ENCODE measurements at places on chromosomes 7 and 10. TPM values are rescaled to one million over a fixed set of nuclear protein-coding genes. Genes with fewer than 3 reads are reported as not detected.
A peak's percentile ranks its signal among the peaks of the same experiment; 100 is the strongest.

- no peak for DNase-seq
These were observed 59.2 kb downstream of the TBC1D12 start for GRCh38 chr10:94461503-94461902.

DNA sequence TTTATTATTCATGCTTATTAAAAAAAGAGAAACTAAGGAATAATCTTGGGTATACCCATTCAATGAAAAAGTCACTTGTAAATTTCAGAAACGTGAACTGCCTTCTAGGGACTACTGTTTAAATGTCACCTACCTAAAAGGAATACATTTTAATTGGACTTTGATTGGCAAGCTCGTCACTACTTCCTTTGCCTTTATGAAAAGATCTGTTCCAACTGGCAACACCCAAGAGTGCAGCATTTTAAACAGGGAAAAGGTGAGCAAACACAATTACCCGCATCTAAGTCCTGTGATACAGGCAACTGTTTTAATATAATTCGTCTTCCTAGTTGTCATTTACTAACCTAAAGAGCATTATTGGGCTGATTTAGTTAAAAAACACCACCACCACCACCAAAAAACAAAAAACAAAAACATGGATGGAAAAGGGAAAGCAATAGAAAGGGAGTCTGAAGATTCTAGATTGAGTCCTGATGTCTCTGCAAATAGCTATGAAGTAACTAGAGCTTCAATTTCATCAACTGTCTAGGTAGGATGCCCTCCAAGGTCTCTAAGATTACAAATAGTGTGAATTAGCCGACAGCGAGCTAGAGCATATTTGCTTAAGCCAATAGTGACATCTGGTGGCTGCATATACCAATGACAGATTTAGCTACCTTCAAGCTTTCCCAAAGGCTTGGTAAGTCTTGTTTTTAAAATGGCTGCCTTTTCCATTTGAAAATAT is 33.8 kb upstream of the ICA1 start:
- DNase-seq: peak; percentile 69

- DNase-seq: no peak
These were observed 86.6 kb downstream of the FRMPD2 start for GRCh38 chr10:48187713-48188485.

The PRPS1L1 gene
- not detected for total RNA-seq

DNA sequence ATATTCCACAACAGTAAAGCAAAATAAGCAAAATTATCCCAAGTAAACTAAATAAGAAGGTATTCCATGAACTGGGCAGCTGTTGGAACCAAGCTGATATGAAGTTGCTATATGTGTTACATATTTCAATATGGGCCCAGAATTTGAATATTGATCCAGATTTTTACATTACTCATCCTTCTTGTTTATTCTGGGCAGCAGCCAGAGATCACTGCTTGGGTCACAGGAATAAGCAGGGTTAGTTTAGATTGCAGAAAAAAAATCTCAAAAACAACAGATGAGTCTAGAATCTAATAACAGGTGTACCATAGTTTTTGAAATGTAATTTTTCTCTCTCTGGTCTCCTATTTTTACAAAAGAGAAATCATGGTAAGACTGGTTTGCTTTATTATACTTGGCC is 171.5 kb upstream of the NAMPT start:
- no peak for DNase-seq

- no peak for DNase-seq
These were observed 88.3 kb downstream of the CHST15 start for GRCh38 chr10:124005091-124005490.

The TSPAN12 gene
- total RNA-seq: 29.4 TPM

- no peak for DNase-seq
These were observed 42.2 kb downstream of the COL13A1 start for GRCh38 chr10:69843923-69844322.

DNA sequence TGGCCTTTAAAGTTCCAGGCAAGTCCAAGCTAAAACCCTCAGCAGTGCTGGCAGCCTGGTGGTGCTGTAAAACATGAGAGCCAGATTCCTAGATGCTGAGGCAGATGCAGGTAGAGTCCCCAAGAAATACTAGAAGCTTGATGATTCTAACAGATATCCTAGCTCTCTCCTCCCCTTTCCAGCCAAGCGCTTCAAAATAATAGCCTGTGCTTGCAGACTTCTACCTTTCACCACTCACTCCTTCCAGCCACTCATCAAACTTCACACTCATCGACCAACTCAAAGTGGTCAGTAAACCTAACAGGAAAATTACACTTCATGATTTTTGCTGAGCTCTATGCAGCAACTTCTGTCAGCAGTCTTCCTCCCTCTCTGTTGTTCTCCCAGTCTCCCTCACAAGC is 50.2 kb downstream of the LMBR1 start:
- DNase-seq: peak; percentile 2

The BUD31 gene
- 43.8 TPM for total RNA-seq

DNA sequence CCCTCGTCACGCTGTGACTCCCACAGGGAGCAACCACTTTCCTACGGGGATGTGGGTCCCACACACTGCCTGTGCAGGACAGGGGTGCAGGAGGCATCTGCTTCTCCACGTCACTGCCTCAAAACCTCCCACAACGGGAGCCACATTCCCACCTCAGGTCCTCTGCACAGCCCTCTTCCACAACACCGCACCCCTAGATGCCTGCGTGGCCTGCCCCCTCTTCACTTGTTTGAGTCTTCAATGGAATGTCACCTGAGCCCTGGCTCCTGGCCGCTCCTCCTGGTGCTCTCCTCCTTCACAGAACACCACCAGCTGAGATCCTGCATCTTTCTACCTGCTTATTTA is 73.6 kb downstream of the MAD1L1 start:
- DNase-seq: no peak

GRCh38 chr7:50852901-50853300 is 70.2 kb upstream of the GRB10 start:
- DNase-seq: no peak

DNA sequence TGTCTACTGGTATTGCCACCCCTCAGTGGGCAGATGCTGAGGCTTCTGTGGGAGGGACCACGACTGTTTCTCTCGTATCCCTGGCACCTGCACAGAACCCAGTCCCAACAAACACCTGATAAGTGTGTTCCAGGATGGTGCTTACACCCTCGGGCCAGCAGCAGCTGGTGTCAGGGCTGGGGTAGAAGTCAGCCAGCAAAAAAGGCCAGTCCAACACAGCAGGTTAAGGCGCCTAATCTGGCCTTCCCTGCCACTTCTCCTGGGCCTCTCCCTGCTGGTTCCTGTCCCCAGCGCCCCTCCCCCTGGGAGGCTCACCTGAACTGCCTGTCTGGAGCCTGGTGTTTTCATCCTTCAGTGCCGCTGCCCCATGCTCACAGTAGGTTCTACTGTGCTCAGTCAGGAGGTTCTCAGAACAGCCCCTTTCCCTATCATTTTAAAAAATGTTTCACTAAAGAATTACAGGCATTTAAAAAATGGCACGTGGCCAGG is 20.0 kb downstream of the PODXL start:
- no peak for DNase-seq

The IMMP2L gene
- total RNA-seq: 26.2 TPM

DNA sequence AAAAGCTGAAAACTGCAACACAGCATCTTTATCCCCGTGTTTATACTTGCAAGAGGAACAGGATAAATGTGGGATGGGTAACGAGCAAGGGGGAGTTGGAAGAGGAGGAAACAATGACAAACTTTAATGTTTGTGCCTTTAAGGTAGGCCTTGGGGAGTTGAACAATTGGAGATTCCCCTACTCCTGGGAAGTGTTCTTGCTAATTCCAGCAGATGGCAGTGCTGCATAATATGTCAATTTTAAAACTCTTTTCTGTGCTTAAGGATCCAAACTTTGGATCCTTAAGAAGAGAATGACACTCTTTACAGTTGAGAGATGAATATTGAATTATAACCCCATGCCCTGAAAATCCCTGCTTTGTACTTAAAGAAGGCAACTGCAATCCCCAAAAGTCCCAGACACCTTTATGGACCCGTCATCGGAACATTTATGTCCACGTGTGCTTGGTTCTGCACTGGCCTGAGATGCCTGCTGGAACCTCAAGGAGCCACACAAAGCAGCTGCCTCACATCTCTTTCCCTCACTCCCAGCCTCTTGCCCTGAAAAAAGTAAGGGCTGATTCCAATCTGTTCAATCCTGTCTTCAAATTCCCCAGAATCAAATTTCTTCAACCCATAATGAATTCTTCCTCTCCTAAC is 12.0 kb downstream of the IFIT5 start:
- peak; percentile 8 for DNase-seq

DNA sequence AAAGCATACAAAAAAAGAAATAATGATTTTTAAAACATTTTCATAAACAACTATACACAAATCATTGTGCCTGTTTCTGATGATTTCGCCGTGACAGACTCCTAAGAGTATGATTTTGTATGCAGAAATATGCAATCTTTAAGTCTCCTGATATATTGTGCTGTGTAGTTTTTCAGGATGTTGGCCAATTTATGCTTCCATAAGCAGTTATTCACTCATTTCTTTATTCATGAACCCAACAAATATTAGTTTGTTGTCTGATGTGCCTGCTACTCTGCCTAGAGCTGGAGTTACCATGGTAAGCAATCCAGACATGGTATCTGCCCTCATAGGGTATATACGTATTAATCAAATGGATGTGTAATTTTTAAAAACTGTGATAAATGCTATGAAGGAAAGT is 40.4 kb downstream of the PRR15 start:
- DNase-seq: no peak

- DNase-seq: no peak
These were observed 32.1 kb downstream of the ARMC3 start for GRCh38 chr10:22959950-22960349.

The ACBD7 gene
- 5.2 TPM for total RNA-seq

DNA sequence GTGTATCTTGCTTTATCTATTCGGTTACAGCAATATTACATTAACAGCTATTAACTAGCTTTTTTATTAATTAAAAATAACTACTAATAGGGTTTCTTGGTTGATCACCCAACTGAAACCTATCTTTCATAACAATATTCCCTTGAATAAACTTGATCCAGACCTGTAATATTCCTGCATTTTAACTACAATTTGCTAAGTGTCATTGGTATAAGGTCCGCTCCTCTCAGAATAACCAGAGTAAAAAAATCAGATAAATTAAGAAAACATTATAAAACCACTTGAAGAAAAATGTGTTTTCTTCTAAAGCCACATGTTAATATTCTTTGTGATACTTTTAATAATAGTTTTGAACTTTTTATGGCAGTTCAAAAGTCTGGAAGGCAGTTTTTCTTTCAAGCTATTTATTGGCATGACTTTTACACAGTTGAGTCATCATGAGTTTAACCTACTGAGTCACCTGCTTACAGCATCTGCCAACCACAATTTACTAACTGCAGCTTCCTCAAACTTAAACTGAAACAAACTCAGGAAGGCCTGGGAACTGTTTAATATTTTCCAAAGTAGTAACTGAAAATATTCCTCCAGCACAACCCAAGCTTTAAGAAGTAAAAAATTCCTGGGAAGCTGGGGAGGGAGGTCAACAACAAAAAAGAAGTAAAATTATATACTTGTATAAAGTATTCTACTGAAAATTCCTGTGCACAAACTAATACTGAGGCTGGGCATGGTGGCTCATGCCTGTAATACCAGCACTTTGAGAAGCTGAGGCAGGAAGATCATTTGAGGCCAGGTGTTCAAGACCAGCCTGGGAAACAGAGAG is 103.2 kb downstream of the NRBF2 start:
- peak; percentile 32 for DNase-seq
